ENCODE measurements at places on chromosomes 4 and X.

- no peak for DNase-seq
These were observed 12.6 kb downstream of the SHOX start for GRCh38 chrX:643241-643595.

DNA sequence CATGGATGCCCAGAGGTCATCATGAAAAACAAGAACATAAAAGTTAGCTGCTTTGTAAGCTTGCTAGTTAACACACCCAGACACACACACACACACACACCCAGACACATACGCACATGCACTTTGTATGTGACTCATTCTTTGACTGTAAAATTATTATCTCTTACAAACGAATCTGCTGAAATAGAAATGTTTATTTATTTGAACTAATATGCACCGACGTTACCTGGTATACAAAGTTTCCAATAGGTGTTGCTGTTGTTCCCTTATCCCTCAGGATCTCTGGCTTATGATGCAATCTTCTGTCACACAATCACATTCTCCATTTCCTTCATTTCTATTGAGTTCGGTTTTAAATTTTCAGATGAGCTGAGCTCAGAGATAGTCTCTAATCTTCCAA, 209.3 kb downstream of the PTTG2 start:
- DNase-seq, result no peak

GRCh38 chrX:118583781-118584180, 88.2 kb downstream of the DOCK11 start:
- DNase-seq, result no peak

DNA sequence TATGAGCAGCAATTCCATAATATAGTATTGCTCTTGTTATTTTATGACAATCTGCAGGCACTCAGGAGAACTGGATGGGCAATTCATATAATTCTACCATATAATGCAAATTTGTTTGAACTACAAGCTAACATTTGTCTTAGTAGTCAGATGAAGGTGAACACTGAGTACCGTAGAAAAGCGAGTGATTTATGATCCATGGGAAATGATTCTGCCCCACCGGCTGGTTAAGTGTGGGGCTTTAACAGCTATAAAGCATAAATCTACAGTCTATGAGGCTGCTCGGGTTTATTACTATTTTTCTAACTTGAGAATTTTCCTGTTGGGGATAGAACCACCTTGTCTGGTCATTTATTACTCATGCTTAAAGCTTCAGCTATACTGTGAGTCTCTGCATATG, 275.5 kb downstream of the PCDH10 start:
- DNase-seq, result no peak

- peak; percentile 41 for DNase-seq
These were observed 100.1 kb downstream of the CEP135 start for GRCh38 chr4:56048702-56049431.

DNA sequence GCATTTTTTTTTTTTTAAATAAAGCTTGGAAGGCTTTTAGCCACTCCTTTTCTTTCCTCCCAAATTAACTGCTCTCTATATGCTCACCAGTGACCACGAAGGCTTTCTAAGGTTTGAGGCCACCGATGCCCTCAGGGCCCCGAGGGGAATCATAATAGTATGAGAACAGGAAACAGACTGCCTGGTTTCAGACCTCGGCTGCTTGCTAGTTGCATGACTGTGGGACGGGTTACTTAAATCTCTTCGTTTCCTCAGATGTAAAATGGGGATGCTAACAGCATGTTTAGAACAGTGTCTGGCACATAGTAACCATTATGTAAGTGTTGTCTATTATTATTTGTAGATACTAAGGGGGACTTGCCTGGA, 3.6 kb downstream of the LINC00632 start:
- no peak for DNase-seq

DNA sequence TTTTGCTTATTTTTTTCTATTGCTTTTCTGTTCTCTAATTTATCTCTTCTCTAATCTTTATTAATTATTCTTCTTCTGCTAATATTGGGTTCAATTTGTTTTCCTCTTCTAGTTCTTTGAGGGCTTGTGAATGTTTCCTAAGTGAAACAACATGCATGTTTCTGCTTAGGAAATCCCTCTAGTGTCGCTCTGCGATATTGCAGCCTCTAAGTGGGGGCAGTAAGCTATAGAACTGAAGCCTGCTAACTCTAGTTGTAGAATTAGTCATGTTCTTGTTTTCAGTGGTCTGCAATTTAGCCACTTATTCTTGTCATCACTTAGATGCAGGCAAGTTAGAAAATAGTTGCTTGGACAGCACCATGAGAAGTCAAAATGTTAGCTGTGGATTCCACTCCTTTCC, 222.6 kb downstream of the SPIN4 start:
- DNase-seq, result peak; percentile 0

DNA sequence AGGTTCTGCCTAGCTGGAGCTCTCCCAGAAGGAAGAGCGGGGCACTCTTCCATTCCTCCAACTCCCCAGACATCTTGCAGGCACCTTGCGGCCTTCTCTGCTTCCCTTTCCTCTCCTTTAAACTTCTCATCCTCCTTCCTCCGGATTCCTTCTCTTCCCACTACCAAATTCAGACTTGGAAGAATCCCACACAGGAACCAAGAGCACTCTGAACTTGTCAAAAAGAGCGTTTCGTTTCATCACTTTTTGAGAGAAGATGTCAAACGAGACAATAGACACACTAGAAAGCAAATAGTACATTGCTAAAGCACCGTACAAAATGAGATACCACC, 512 bp upstream of the UCP1 start:
- DNase-seq, result no peak

DNA sequence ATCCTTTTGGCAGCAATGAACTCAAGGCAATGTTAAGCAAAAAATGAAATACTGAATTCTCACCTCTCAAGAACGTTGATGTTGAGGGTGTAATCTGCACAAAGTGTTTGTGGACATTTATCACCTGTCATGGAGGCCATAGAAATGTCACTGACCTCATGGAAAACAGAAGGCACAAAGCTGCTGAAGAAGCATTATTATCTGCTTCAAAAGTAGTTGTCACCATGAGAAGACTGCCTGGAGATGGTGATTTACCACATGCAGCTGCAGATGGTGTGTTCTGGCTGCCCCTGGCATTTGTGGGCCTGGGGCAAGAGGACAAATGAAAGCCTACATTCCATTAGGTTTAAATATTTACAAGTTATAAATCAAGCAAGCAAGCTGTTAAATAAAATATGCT, 116.8 kb upstream of the RPS6KA3 start:
- DNase-seq, result no peak

GRCh38 chr4:6092971-6093370, 74.7 kb upstream of the C4orf50 start:
- no peak for DNase-seq

DNA sequence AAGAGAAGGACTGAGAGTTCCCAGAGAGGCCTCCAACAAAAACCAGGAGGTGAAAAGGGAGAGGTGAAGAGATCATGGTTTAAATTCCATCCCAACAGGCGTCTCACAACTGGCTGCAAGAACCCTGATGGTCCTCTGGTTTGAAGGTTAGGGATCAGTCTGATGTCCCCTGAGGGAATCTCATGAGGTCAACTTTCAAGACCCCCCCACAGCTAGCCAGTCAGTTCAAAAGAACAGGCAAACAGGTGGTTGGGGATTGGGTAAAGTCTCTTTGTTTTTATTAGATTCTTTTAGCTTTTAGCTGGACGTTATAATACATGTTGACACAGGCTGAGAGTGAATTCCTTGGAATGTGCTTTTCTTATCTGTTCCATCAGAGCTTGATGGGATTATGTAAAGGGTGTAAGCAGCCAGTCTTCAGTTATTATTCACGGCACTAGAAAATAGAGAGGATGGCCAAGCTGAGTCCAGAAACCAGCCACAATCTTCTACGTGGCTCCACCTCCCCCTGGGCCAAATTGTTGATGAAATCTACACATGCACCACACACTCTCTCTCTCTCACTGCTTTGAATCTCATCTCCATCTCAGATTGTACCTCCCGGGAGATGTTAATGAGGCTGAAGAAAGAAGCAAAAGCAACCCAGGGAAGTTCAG, 20.8 kb downstream of the ENPP6 start:
- DNase-seq, result no peak

- no peak for DNase-seq
These were observed 671.8 kb downstream of the PCDH7 start for GRCh38 chr4:31391976-31392375.

DNA sequence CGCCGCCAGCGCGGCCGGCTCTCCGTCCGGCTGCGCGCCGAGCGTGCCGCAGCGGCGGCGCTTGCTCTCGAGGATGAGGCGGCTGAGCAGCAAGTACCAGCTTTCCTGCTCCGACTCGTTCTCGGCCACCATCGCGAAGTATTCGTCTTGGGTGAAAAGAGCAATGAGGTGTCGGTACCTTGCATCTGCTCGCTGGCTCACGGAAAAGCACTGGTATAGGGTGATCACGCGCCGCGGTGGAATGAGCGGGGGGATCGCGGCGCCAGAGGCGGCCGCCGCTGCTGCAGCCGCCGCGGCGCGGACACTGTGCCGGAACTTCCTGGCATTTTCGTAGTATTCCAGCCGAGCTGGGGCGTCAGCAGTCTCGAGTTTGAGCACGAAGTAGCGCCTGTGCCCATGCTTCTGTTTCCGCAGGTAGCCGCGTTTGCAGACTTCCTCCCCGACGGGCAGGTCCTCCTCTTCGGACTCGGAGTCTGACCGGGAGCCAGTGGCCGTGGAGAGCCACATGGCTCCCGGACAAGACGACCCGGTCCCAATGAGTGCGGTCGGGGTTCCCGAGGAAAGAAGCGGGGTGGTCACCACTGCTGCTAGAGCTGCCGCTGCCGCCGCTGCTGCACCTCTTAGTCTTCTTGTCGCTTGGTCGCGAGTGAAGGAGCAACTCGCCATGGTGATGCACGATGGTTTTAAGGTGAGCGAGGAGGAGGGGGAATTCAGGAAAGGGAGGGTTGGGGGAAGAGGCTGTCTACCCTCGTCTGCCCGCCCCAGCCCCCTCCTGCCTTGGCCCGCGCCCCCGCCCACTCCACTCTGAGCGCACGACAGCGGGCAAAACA, 469 bp downstream of the IRS4 start:
- DNase-seq, result no peak

GRCh38 chr4:107265859-107266258, 229.7 kb upstream of the DKK2 start:
- no peak for DNase-seq

DNA sequence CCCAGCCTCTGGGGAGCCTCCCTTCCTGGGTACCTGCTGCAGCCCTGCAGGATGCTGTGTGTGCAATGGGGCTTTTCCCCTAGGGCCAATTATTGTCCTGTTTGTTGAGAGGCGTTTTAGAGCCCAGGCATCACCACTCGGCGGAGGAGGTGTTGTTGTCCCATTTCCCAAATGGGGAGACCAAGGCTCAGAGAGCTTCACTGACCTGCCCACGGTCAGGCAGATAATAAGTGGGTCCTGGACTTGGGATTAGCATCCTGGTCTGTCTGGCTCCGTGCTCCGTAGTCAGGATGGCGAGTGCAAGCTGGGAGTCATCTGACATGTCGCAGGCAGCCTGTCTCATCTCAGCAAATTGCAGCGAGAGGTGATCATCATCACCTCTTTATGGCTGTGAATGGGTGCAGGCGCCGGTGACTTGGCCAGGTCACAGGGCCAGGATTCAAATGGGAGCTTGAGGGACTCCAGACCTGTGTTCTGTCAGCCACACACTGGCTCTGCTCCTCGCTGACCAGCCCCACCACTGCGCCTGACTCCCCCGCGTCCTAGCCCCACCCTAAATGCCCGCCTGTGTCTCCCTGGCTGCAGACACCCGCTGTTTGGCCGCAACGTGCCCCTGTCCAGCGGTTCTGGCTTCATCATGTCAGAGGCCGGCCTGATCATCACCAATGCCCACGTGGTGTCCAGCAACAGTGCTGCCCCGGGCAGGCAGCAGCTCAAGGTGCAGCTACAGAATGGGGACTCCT, 16.6 kb downstream of the HTRA3 start:
- DNase-seq, result no peak

DNA sequence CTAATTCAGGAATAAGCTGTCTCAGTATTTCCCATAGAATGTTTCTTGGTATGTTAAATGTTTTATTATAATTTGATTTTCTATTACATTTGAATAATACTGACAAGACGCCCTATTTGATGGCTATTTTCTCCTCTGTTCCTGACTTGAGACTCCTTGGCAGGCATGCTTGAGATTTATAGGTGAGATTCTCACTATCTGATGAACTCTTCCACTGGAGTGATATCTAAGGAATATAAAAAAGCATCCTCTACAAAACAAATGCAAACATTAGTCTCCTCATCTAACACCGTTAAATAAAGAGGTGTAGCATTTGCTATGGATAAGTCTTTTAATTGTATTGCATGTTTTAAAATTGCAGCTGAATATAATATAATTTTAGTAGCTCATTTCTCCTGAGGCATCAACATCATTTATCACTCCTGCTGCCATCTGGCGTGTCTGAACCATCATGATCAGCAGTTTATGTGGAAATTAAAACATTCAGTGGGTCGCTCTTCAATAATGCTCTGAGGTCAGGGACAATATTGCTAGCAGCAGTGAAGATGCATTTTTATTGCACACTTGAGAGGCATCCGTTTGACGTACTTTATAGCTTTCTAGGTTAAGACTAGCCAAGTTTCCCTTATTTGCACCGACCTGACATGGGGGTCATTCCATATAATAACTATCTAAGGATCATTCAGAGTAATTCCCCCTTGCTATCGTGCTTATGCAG, 210.4 kb upstream of the GALNTL6 start:
- DNase-seq, result no peak

DNA sequence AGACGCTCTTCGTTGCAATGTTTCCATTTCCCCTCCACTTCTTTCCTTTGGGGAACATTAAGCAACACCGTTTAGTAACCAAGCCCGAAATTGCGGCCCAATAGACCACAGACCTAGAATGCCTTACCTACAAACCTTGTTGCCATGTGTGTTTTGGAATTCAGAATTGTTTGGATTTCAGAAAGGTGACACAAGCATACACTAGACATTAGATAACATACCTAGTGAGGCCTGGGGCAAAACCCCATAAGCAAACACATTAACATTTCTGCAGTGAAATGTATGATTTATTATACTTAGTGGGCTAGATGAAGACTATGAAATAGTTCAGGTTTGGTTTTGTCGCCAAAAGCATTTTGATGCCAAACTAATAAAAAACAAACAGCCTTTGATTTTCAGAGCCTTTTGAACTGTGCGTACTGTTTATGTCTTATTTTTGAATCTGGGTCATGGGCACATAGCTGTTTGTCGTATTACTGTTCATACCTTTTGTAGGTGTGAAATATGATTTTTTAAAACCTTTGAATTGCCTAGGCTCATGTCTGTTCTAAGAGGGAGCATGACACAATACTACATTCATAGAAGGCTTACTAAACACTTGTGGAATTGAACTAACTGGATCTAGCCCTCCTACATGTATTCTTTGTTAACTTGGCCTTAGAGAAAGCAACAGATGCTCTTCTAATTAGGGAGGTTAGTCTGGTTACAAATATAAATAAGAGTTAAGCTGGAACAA, 88.6 kb upstream of the TMEM164 start:
- DNase-seq, result no peak

DNA sequence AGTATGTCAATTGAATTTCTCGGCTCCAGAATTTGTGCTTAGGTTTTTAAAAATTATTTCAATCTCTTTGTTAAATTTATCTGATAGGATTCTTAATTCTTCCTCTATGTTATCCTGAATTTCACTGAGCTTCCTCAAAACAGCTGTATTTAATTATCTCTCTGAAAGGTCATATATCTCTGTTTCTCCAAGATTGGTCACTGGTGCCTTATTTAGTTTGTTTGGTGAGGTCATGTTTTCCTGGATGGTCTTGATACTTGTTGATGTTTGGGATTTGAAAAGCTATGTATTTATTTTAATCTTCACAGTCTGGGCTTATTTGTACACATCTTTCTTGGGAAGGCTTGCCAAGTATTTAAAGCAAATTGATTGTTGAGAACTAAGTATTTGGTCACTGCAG, 24.7 kb upstream of the HERC3 start:
- no peak for DNase-seq

All from anterior cingulate cortex (tissue), 58 donors.